ENCODE measurements at places on chromosomes 11 and 22.

GRCh38 chr22:20425566-20426258 is 11.9 kb downstream of the SCARF2 start:
- no peak for DNase-seq

- DNase-seq = no peak
Measured at GRCh38 chr22:27719036-27719347, 82.6 kb downstream of the MN1 start.

- DNase-seq = peak; percentile 30
Measured at GRCh38 chr11:77503006-77503405, 29.1 kb upstream of the PAK1 start.

- DNase-seq = no peak
Measured at GRCh38 chr11:2265854-2266585, 4.4 kb downstream of the ASCL2 start.

DNA sequence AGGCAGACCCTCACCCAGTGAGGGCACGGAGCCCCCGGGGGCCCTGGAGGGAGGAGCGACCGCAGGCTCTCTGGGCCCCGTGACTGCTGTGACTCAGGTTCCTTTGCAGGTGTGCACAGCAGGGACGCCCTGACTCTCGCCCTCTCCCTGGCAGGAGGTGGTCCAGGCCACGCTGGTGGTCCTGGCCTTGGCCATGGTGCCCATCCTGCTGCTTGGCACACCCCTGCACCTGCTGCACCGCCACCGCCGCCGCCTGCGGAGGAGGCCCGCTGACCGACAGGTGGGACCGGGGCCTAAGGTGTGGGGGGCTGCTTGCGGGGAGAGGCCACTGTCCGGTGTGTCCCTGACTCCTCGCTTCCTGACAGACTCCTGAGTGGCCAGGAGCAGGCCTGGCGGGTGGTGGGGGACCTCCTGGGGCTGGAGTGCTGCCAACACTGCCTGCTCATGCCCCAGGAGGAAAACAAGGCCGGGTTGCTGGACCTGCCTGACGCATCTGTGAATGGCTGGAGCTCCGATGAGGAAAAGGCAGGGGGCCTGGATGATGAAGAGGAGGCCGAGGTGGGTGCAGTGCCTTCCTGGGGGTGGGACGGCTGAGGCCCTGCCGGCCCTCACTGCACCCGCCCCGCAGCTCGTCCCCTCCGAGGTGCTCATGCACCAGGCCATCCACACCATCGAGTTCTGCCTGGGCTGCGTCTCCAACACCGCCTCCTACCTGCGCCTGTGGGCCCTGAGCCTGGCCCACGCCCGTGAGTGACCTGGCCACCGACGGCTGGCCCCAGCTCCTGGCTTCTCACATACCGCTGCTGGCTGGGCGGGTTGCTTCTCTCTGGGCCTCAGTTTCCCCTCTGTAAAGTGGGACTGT is 10.9 kb downstream of the TCIRG1 start:
- DNase-seq = no peak

DNA sequence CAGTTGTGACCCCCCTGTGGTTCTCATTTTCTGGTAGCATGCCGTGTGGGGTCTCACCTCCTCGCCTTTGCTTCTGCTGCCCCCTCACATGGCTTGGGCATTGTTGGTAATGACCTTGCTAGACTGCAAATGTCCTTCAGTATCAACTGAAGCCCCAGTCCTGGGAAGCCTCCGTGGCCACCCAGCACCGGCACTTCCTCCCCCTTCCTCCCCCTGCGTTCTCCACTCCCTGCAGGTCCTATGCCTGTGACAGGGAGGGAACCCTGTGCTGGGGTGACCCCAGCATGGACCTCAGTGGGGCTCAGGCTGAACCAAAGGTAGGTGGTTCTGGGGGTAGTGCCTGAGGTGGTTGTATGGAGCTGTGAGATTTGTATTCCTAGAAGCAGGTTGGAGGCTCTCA is 5.9 kb downstream of the ST3GAL4 start:
- no peak for DNase-seq

DNA sequence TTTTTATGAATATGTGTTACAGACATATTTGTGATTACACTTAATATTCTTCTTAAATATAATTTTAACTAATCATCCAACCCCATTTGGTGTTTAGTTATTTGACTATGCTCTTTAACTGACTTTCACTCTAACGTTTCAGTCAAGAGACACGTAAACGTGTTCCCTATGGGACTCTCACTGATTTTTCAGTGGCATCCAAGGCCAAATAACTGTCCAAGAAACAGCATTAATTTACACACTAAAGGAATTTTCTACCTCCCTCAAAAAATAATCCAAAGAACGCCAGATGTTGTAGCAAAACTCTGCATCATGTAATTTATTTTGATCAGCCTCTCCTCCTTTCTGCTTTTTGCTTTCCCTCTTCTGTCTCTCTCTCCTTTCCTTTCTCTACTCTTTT is 44.0 kb upstream of the NOX4 start:
- no peak for DNase-seq

DNA sequence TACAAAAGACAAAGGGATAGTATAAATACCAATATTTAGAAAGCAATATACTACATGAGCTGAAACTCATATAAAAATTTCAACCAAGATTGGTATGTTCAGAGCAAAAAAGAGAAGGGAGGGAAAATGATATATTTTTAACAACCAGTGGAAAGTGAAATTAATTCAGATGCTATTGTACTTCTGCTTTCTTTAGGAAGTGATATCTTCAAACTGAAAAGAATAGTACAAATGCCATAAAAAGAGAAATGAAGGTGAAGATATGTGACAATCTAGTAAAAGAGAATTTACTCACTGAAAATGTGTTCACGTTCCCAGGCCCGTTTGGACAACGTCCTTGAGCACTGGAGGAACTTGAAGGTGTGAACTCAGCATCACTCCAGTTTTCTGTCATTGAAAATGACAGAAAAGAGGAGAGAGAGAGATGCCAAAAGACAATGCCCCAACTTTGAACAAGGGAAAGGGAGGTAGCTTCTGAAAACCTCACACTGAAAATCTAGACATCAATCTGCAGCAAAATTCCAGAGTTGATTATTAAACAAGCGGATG is 47.5 kb downstream of the SC5D start:
- DNase-seq = no peak

GRCh38 chr22:23698094-23698493 is 7.3 kb downstream of the RGL4 start:
- DNase-seq = no peak

DNA sequence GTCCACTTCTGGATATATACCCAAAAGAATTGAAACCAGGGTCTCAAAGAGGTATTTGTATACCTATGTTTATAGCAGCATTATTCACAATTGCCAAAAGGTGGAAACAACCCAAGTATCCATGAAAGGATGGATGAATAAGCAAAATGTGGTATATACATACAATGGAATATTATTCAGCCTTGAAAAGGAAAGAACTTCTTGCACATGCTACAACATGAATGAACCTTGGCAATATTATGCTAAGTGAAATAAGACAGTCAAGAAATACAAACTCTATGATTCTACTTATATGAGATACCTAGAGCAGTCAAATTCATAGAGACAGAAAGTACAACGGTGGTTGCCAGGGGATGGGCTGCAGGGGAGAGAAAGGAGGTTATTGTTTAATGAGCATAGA is 21.6 kb upstream of the PAK1 start:
- DNase-seq = no peak

GRCh38 chr11:73982990-73983740 is 522 bp upstream of the UCP2 start:
- peak; percentile 77 for DNase-seq

DNA sequence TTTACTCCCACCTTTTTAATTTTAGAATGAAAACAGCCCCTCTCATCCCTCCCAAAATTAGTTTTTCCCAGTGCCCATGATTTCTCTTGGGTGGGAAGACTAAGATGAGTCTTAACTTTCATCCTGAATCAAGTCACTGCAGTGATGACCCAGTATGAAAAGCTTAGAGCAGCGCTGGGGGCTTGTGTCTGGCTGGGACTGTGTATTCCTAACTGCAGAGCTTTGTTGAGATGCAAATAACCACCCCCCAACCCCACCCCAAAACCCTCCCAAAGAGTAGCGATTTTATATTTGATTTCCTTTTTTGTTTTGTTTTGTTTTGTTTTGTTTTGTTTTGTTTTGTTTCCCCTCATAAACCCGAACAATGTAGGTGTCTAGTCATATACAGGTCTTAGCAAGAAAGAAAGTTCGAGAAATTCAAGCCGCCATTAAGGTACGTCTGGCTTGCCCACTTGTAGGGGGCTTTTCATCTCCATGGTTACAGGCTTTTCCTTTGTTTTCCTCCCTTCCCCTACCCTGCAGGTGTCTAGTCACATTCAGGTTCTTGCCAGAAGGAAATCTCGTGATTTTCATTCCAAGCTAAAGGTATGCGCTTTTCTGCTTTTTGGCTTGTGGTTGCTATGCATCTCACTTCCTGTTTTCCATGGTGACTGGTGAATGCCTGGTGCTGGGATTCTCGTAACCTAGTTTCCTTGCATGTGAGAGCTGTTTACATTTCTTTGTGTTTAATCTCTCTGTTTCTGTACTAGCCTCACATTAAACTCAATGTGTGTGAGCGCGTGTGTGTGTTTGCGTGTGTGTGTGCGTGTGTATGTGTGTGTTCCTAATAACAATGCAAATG is 144.6 kb upstream of the RASSF10 start:
- peak; percentile 84 for DNase-seq

GRCh38 chr11:67030976-67031375 is 8.0 kb downstream of the SYT12 start:
- DNase-seq = no peak

Measured in HFFc6 (cell line).